ENCODE measurements at places on chromosomes 5 and 9. TPM values are rescaled to one million over a fixed set of nuclear protein-coding genes. Genes with fewer than 3 reads are reported as not detected.

CARTPT gene
- not detected for total RNA-seq

CEP72 gene
- total RNA-seq = 3.5 TPM

ADGRD2 gene
- total RNA-seq = not detected

MUSK gene
- total RNA-seq = not detected

FSTL4 gene
- total RNA-seq = not detected

C9 gene
- total RNA-seq = not detected

CA9 gene
- total RNA-seq = not detected

PCDHA5 gene
- total RNA-seq = not detected

LRSAM1 gene
- total RNA-seq = 19.0 TPM

SHOC1 gene
- not detected for total RNA-seq

SLC45A2 gene
- not detected for total RNA-seq

ADRB2 gene
- total RNA-seq = 13.3 TPM

LECT2 gene
- not detected for total RNA-seq

CARD9 gene
- total RNA-seq = under 0.01 TPM

CMYA5 gene
- total RNA-seq = under 0.01 TPM

OCLN gene
- total RNA-seq = 0.53 TPM

CDKN2B gene
- total RNA-seq = 21.0 TPM

LNPEP gene
- total RNA-seq = 15.9 TPM

ACTBL2 gene
- not detected for total RNA-seq

RIGI gene
- total RNA-seq = 40.3 TPM

CCL21 gene
- 0.53 TPM for total RNA-seq

PGM5 gene
- total RNA-seq = 5.5 TPM

ASPN gene
- total RNA-seq = not detected

ZNF300 gene
- 3.4 TPM for total RNA-seq

Measured in mammary microvascular endothelial cell (primary cell).